Renal cortical epithelial cell (primary cell): ENCODE measurements at places on chromosomes 16 and 17.
A peak's percentile ranks its signal among the peaks of the same experiment; 100 is the strongest.

- no peak for DNase-seq
Measured at GRCh38 chr17:80737106-80738019, 192.7 kb downstream of the RPTOR start.

DNA sequence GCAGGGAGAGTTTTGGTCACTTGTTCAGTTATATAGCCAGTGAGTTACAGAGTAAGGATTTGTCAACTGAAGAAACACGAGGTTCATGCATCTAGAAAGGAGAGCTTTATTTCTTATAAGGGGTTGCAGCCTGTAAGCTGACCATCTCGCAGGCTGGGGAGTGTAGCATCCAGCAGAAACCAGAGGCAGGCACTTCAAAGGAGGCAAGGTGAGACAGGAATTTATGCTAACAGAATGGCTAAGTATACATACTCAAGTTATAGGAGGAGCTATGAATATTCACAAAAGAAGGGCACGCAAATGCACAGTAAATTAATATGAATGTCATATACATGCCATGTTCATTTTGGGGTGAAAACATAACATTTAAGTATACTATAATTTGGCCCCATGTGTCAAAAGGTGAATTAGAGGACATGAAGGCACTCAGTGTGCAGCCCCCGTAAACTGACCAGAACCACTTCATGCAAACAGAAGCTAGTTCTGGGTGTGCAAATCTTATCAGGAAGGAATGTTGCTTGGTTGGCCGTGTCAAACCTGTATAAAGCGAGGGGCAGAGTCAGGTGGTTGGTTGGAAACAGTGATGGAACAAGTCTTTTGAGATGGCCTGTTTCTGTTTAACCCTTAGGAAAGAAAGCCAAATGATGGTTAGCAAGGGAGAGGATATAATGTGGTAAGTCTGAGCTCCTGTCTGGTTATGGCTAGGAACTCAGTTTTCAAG lies 97.0 kb downstream of the GRIN2A start:
- no peak for DNase-seq

DNA sequence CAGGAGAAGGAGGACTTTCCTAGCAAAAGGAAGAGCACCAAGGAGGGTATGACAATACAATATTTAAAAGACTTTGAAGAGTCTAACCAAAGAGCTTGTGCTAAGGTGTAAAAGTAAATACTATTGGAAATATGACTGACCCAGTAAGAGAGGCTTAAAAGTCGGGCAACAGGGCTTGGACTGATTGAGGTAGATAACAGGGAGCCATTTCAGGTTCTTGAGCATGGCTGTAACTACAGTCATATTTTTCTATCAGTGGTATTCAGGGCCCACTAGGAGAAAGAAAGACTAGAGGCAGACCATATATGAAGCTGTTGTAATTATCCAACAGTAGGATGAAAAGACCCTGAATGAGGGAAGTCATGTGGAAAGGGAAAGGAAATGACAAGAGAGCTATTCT lies 62.3 kb downstream of the SMURF2 start:
- DNase-seq = no peak

- no peak for DNase-seq
Measured at GRCh38 chr17:3590231-3590630, 19.0 kb downstream of the TRPV1 start.

GRCh38 chr17:48993951-48994350 lies 3.2 kb upstream of the IGF2BP1 start:
- DNase-seq = no peak

- DNase-seq = no peak
Measured at GRCh38 chr16:4942481-4942880, 5.5 kb upstream of the PPL start.

DNA sequence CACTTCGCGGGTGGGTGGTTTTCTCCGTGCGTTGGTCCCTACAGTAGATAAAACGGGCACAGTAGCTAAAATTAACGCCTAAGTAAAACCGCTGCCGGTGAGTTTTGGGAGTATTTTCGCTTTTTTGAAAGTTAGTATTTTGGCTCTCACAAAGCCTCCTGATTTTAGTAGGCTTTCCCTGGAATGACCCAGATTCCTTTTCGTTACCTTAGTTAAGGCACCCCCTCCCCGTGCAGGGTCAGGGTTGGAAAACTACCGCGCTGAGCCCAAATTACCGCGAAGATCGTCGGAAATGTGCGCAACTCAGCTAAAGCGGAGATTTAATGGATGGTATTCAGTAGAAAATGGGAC lies 28.3 kb upstream of the ST6GALNAC1 start:
- no peak for DNase-seq

DNA sequence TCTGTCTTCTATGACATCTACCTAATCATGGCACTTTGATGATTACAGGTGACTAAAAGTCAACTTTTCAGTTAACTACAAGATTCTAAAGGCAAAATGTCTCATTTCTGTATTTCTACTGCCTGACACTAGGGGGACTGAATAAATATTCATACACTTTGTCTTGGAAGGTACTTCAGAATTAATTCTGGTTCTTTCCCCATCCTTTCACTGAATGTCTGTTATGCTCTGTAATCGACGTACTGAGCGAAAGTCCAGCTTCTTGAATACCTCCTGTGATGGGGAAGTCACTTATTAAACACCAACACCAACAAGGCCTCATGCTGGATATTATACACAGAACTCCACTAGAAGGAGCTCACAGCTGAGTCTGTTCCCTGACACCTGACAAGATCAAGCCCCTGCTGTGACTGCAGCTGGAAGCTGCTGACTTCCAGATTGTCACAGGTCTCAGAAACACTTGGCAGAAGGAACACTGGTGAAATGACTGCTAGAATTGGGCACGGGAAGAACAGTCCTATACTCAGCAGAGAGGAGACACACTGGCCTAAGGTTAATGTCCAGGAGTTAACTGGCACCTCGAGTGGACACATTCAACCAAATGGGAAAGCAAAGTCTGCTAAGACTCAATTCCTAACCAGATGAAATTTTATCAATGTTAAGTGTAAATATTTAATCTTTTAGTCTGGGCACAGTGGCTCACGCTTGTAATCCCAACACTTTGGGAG lies 31.9 kb downstream of the CMC2 start:
- DNase-seq = no peak

- no peak for DNase-seq
Measured at GRCh38 chr16:287298-287811, 4.4 kb downstream of the PDIA2 start.

GRCh38 chr16:47284999-47285398 lies 141.3 kb upstream of the NETO2 start:
- DNase-seq = peak; percentile 1

GRCh38 chr16:10262377-10263132 lies 80.3 kb upstream of the GRIN2A start:
- DNase-seq = no peak

DNA sequence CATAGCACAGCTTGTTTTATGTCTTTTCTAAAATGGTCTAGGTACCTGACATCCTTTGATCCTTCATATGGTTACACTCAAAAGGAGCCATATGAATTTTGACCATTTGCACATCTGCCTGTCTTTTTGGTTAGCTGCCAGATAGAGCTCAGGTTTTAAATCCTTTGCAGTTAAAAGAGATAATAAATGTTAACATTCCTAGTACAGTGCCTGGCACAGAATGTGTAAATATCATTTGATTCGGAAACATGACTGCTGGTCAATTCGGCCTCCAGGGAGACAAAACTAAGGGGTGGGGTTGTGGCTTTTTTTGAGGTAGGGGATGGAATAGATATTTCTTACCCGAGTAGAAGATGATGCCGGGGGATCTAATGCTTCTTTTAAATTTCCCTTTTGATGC lies 64.2 kb downstream of the FTO start:
- DNase-seq = no peak

GRCh38 chr16:47459603-47460002 lies 1.3 kb downstream of the ITFG1 start:
- no peak for DNase-seq

- DNase-seq = no peak
Measured at GRCh38 chr17:70158591-70158990, 10.7 kb upstream of the KCNJ2 start.

DNA sequence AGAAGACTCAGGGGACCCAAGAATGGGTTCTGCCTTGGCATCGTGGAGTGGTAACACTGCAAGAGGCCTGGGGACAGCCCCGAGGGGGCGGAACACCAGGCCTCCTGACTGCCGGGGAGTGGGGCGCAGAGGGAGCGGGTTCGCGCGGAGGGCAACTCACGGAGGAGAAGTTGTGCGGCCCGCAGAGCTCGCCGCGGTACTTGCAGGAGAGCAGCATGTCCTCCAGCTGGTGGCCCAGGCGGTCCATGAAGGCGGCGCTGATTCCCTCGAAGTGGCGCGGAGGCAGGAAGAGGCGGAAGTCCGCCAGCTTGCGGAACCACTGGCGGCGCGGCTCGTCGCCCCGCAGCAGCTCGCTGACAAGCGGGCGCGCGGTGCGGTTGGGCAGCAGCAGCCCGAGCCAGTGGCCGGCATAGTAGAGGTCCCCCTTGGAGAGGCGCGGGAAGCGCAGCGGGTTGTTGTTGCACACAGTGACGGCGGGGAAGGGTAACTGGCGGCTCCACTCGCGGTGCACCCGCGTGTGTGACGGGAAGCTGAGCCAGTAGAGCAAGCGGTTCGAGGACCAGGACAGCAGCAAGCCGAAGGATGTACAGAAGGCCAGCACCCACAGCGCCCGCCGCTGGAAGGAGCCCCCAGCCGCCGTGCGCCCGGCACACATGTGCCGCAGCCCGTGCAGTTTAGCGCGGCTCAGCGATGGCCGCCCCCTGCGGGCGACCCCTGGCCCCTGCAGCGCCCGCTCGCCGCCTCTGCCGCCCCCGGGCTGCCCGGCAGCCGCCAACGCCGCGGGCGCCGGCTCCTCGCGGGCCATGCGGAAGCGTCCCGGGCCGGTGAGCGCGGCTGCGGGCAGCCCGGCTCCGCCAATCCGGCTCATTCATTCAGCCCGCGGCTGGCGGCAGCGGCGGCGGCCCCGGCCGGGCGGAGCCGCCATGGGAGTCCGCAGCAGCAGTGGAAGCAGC lies 1.6 kb downstream of the ASIC2 start:
- peak; percentile 28 for DNase-seq

DNA sequence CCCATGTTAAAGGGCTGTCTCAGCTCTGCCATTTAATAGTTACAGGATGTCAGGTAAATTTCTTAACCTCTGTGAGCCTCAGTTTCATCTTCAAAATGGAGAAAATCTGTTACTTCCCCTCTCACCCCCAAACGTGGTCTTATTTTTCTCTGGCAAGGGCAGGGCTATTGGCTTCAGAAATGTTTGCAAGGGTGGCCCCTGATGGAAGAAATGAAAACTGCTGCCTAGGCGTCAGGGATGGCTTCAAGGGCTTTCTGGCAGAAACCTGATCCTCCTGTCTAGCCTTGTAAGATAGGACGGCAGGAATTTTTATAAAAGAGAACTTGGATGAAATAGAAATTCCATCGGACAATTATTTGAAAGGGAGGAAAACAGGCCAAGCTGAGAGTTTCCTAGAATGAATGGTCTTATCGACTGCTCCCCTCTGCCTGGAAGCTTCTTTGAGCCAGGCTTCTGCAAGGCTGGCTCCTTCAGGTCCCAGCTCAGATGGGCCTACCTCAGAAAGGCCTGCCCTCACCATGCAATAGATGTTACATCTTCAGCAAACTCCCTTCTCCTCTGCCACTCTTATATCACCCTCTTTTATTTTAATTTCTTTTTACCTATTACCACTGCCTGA lies 43.0 kb upstream of the TANGO6 start:
- peak; percentile 71 for DNase-seq

DNA sequence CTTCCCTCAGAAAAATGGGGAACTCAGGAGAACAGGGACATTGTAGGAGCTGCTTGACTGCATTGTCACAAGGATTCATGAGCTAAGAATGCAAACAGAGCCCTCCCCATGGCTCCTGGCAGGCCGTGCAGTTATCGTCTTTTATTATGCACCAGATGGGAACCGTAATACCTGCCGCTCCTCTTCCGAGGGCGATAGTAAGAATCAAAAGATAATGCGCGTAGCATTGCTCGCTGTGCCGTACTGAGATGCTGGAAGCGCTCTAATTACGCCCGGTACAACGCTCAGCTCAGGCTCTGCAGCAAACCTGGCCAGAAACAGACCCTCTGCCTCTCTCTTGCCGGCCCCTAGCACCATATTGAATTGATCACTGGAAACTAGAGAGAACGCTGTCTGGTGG lies 87.1 kb upstream of the PLCG2 start:
- DNase-seq = no peak

GRCh38 chr17:8477715-8478441 lies 42.2 kb downstream of the NDEL1 start:
- no peak for DNase-seq

DNA sequence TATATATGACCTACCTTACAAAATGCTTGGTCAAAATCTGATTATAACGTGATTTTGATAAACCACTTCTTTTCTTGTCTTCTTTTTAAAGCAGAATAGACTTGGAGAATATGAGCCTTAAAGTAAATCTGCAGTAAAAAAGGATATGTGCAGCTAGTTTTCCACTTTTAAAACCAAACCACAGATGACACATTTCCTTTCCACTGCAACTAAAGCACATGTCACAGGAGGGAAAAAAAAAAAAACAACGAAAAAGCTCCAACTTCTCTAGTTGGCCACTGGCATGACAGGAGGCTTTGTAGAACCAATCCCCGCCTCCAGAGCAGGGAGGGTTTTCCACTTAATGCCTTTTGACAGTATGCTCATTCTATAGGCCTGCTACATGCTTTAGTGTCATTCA lies at the start of gene EVI2A:
Gene EVI2A, minus strand, starts transcription at position 142 of the 400 bp plus-strand sequence. CDS start 2,609 bp downstream, outside the sequence.
- DNase-seq = peak; percentile 73

DNA sequence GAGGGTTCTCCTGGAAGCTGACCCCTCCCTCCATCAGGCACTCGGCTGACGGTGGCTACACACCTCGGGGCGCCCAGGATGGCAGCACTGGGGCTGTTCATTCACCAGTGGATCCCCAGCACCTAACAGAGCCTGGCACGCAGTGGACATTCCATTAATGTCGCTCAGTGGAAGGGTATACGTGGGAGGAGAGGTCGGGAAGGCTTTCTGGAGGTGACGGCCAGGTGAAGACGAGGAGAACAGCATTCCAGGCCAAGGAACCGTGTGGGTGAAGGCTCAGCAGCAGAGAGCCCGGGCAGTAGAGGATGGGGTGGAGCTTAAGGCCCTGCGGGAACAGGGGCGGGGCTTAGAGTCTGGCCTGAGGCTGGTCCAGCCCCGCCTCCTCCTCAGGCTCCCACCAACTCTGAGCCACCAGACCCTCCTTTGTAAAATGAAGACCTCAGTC lies 2.5 kb upstream of the HS3ST6 start:
- DNase-seq = no peak

GRCh38 chr17:82845163-82845807 lies 5.5 kb upstream of the ZNF750 start:
- no peak for DNase-seq

- DNase-seq = peak; percentile 98
Measured at GRCh38 chr17:37848690-37849616, 75.3 kb upstream of the TBC1D3K start.

GRCh38 chr17:42841975-42842685 lies 2.2 kb upstream of the AOC2 start:
- DNase-seq = no peak

GRCh38 chr16:19574615-19575014 lies 19.1 kb downstream of the VPS35L start:
- no peak for DNase-seq

- no peak for DNase-seq
Measured at GRCh38 chr16:89678258-89678657, 8.2 kb upstream of the CDK10 start.
